ENCODE measurements at places on chromosomes 5 and 9. TPM values are rescaled to one million over a fixed set of nuclear protein-coding genes. Genes with fewer than 3 reads are reported as not detected.
A peak's percentile ranks its signal among the peaks of the same experiment; 100 is the strongest.

GRCh38 chr5:137096149-137097103, 402.7 kb downstream of the SPOCK1 start:
- DNase-seq: no peak

DNA sequence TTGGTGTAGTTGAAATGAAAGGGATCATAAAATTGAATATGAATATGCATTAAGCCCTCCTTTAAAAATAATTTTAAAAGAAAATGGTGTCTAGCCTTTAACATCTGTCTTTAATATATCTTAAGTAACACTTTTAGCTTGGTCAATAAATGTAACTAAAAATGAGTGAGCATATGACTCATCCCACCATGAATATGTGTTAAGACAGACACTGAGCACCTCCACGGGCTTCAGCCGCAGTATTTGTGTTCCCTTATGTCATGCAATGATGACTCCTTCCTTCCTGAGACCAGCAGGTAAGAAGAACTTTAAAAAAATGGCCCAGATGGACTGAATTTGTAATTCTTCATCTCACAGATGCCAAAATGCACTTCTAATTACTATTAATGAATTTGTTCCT, 563.2 kb downstream of the NR2F1-AS1 start:
- no peak for DNase-seq

GRCh38 chr5:105371169-105371568, 1808.6 kb upstream of the NUDT12 start:
- DNase-seq: no peak

- DNase-seq: no peak
Measured at GRCh38 chr5:150137997-150138396, 17.6 kb downstream of the PDGFRB start.

- no peak for DNase-seq
Measured at GRCh38 chr5:6822068-6822467, 108.8 kb downstream of the TENT4A start.

- no peak for DNase-seq
Measured at GRCh38 chr5:98765815-98766214, 7.6 kb upstream of the RGMB start.

DNA sequence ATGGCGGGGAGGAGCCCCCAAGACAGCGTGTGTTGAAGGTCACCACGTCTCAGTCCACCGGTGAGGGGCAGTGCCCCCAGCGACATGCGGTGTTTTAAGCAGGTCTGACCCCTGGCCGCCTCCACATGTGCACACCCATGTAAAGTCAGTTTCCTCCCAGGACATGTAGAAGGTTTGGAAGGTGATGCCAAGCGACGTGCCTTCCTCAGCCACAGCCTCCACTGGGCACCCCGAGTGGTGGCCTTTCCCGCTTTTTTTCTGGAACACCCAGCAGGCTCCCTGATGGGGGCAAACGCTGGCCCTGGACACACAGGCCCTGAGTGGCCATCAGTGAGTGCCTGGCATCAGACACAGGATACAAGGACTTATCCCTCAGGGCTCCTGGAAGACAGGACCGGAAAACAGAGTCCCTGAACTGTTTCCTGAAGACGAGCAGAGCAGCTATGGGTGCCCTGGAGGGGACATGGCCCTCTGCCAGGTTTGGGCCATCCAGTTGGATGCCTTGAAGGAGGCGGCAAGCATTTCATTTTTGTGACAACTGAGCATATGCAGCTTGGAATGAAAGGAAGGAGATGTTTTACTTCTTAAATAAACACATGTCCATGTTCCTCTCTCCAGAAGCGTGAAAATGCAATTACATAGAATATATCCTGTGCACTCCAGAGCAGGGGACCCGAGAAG, 275.8 kb upstream of the IRX2 start:
- DNase-seq: peak; percentile 67

DNA sequence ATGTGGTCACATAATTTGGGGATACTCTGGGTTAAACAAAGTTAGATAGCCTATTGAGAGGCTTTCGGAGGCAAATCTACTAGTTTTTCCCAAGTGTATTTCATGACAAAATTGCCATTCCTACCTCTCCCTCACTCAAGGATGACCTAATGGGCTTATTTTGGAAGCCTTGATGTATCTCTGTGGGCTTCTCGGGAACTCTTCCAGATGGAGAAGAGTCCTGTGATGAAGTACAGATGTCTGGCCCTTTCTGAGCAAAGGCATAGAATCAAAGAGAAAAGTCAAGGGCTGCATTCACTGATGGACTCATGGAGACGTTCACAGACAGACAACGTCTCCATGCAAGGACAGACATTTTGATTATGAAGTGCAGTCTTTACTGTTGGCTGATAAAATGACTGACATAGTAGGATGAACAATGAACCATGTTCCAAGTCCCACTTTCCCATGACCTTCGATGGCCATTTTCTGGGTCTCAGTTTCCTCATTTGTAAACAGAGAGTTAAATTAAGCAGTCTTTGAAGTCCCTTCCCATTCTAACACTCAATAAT, 347.2 kb upstream of the CD180 start:
- DNase-seq: no peak

GRCh38 chr5:176901260-176902101, 2.3 kb upstream of the HK3 start:
- DNase-seq: no peak

- DNase-seq: no peak
Measured at GRCh38 chr5:90483206-90483605, 8.5 kb downstream of the POLR3G start.

DNA sequence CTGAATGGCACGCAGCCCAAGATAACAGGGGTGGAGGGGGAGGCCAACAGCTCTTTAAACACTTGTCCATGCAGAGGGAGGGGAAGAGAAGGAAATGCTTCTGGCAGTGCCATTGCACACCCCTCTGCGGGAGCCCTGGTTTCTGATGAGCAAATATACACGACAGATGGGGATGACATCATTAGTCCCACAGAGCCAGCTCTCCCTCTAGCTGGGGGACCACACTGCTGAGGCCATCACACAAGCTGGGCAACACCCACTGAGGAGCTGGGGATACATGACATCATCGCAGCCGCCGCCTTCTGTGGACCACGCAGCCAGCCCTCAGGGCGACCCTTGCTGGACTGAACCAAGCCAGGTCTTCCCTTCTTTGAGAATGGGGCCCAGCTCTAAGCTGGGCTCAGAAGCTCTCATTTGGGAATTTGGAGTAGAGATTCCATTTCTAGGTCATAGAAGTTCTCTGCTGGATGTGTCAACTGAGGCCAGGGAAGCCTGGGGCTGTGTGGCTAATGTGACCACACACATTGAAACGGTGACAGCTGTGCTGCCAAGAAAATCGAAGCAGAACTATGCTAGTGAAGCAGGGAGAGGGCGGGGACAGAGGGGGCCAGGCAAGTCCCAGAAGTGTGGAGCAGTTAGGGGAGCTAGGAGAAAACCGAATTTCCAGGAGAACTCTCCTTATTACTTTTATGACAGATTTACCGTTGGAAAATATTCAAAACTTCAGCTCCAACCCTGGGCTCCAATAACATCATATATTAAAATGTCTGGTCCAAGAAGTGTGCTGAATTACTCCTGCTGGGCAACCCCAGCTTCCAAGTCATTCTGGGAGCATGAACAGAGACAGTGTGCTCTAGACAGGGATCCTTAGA, 79.5 kb downstream of the PRRT1B start:
- DNase-seq: no peak

GRCh38 chr5:1859099-1859498, 23.6 kb downstream of the IRX4 start:
- DNase-seq: no peak

DNA sequence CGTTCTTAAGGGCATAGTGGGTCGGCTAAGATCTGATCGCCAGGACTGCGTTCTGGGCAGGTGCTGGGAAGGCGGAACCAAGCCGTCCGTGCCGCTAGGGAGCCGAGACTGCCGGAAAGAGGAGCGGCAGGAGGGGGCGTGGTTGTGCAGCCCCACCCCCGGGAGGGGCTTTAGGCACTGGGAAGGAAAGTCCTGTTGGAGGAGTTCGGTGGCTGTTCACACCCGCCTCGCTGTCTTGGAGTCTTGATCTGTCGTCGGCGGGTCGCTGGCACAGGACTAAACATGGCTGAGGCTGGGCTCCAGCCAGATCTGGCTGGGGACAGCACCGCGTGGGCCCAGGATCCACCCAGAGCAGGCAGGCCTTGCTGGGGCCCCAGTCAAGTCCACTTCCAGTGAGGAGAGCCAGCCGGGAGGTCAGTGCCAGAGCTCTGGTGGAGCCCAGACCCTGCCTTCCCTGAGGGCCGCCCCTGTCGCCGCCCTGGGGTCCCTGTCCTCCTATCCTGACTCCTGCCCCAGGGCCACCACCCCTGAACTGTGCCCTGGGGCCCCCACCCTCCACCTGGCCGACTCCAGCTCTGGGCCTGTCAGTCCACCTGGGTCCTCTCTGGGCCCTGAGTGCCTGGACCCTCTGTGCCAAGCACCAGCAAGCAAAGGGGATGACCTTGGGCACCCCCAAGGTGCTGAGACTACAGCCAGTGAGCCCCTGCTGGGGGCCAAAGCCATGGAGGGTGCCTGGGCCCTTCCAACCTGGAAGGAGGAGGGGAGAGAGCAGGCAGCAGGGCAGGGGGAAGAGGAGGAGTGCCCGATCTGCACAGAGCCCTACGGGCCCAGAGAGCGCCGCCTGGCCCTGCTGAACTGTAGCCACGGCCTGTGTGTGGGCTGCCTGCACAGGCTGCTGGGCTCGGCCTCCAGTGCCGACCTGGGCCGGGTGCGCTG, 4.5 kb downstream of the RNF208 start:
- DNase-seq: no peak

- no peak for DNase-seq
Measured at GRCh38 chr5:38600329-38601045, 44.0 kb upstream of the LIFR start.

DNA sequence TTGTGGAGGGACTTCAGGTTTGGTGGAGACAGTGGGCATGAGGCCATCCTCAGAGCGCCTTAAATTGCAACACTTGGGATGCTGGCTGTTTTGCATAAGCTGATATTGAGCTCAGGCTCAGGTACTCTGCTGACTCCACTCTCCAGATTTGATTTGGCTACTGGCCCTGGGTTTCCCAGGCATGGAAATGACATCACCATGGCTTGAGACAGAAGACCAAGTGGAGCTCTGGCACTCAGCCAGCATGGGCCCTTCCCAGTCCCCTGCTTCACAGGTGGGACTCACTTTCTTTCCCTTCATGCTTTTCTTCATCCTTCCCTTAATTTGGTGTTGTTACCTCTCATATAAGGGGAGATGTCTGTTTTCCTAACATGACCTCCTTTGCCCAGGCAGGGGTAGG, 72.0 kb upstream of the IL12B start:
- no peak for DNase-seq

DNA sequence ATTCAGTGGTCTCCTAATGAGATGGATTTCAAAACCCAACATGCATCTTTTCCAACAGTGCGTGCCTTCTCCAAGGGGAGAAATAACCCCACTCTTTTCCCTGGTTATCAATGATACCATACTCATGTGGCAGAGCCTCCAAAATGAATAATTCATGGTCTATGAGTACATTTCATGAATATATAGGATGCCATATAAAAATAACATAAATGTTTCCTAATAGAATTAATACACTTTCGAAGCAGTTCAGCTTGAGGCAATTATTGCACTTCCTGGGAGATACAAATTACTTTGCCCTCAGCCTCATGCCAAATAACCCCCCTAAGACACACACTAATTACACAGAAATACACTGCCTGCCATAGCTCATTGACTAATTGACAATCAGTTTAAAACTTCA, 318.6 kb downstream of the ZSWIM6 start:
- DNase-seq: no peak

DNA sequence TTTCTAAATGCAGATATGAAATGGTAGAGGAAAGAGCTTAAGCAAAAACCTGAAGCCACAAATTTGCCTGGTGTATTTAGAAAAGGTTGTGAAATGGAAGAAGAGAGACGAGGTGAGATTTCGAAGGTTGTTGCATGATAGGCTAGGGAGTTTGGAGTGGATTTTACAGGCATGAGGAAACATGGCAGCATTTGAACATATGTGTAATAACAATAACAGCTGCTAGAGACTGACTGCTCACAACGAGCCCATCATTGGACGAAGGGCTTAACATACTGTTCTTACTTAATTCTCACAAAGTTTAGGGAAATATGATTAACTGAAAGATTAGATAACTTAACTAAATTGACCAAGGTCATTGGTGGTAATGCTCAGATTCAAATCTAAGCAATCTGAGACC, 108.1 kb downstream of the JAKMIP2 start:
- no peak for DNase-seq

DNA sequence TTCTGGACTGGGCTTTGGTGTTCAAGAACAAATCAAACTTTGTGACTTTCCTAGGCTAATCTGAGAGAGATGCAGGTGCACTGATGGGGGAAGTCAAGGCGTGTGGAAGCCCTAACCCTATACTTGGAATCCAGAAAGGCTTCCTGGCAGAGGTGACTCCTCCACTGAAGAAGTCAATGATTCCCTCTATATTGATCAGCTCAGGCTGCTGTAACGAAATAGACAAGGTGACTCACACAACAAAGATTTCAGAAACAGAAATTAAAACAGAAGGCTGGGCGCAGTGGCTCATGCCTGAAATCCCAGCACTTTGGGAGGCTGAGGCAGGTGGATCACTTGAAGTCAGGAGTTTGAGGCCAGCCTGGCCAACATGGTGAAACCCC, 69.6 kb upstream of the GGTA1 start:
- DNase-seq: no peak

GRCh38 chr9:112037281-112038016, 137.6 kb downstream of the SUSD1 start:
- DNase-seq: no peak

GRCh38 chr5:61966997-61967396, 339.0 kb upstream of the KIF2A start:
- no peak for DNase-seq

DNA sequence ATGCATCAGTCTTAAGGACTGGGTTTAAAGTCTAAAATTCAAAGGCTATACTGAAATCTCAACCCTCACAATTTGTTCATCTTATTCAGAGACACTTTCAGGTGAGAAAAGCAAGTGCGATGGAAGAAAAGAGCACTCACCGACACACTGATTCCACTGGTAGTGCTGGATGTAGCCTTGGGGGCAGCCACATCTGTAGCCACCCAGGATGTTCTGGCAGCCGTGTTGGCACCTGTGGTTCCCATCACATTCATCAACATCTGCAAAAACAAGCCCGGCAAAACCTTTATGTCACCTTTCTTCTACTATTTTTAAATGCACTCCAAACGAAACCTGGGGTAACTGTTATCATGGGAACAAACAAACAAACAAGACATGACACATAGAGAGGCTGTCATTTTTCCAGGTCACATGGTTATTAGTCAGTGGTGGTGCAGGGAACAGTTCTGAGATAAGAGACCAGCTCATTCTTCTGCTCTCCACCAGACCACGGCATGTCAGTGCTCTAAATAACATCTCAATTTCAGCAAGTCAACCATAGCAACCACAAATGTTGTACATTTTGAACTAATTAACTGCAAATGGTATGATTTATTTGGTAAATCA, 188.4 kb downstream of the SLC12A2 start:
- DNase-seq: no peak

- DNase-seq: peak; percentile 88
Measured at GRCh38 chr5:133236541-133236951, 184.7 kb downstream of the HSPA4 start.

CARTPT gene
- total RNA-seq: not detected

NRARP gene
- total RNA-seq: 16.3 TPM

IRX2 gene
- total RNA-seq: 0.45 TPM

LCN9 gene
- not detected for total RNA-seq

TUSC1 gene
- total RNA-seq: 15.7 TPM

PFN3 gene
- not detected for total RNA-seq

GABBR2 gene
- total RNA-seq: not detected

IRX1 gene
- total RNA-seq: not detected

RAD50 gene
- total RNA-seq: 44.2 TPM

SLC34A3 gene
- not detected for total RNA-seq

ANXA2R gene
- 2.0 TPM for total RNA-seq

C9 gene
- not detected for total RNA-seq

TAF11L10 gene
- not detected for total RNA-seq

Data from mesenteric fat pad (tissue), 1 donor.